ENCODE measurements at places on chromosomes 6 and 20.

DNA sequence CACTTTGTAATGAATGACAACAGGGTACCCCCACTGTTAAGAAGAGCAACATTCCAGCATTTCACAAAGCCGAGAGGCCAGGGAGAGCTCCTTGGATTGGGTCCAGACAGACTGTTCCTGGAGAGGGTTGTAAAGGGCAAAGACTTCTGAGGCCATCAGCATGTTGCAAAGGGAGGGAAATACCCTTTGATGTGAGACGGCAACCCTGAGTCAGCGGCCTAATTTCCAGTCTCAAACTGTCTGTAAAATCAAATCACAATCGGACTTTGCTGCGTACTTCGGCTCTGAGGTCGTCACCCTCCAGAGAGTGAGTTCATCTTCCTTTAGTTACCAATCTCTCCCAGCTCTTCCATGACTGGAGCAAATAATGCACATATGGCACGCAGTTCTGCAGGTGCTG, 101.0 kb upstream of the DTNBP1 start:
- DNase-seq, result peak; percentile 69

GRCh38 chr6:85810558-85810957, 167.9 kb upstream of the SYNCRIP start:
- no peak for DNase-seq

GRCh38 chr6:114142258-114142657, 171.3 kb upstream of the HDAC2 start:
- no peak for DNase-seq

GRCh38 chr20:40638414-40638813, 50.6 kb downstream of the MAFB start:
- no peak for DNase-seq

- no peak for DNase-seq
These were observed 433.2 kb downstream of the GRIK2 start for GRCh38 chr6:101826678-101827077.

GRCh38 chr6:67633058-67633457, 1002.0 kb upstream of the ADGRB3 start:
- no peak for DNase-seq

- no peak for DNase-seq
These were observed 3.2 kb upstream of the RBM38 start for GRCh38 chr20:57387945-57388371.

DNA sequence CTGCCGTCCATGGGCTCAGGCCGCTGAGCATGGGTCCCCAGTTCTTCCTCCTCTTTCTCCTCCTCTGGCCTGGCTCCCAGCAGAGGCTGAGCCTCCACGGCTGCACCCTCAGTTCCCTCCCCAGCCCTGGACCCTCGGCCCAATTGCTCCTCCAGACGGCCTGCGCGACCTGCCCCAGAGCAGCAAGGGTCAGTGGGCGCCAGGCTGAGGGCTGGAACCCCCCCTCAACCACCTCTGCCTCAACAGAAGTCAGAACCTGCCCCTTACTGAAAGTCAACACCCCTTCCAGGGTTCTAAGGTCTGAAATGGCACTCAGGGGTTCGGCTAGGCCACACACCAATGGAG, 15.9 kb upstream of the SPAG4 start:
- no peak for DNase-seq

DNA sequence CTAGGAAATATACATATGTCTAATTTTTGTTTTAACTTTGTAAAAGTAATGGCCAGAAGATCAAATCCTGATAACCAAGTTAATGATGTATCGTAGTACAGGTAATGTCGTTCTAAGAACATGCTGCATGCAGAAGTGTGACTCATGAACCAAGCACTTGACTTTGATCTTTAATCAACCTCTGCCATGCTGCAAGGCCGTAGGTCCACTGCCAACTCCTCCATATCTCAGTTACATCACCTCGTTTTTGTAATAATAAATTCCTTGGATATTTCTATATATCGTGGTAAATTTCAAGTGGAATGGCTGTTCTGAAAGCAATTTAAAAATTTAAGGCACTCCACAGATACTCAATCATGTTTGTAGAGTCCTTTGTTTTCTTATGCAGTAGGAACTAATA, 771.7 kb downstream of the EPHA7 start:
- no peak for DNase-seq

DNA sequence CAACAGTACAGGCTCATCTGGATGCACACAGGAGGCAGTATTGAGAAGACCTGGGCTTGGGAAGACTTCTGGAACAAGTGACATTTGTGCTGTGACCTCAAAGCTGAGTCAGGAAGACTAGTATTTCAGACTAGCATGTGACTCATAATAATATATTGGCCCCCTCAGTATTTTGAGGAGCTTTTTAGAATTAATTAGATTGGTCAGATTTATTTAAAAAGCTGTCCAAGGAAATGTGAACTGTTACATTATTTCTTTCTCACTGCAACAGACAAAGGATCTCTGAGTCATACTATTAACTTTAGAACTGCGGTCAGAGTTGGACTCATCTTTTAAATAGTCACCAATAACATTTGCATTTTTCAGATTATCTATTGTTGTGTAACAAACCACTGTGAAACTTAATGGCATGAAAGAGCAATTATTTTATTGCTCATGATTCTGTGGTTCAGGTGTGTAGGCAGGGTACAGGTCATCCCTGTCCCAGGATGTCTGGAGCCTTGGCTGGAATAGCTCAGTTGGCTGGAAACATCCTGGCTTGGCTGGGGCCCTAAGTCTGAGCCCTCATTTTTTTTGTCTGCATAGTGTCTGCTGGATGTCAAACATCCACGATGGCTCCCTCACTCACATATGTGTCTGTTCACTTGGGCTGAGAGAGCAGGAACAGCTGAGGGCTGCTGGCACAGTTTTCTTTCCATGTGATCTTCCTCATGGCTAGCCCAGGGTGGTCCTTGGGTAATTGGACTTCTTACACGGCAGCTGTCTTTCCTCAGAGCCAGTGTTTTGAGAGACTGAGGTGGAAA, 46.9 kb downstream of the MAP3K4 start:
- DNase-seq, result peak; percentile 90

GRCh38 chr6:44706011-44706410, 318.5 kb downstream of the CDC5L start:
- DNase-seq, result no peak

GRCh38 chr20:63513207-63513606, 7.4 kb upstream of the PPDPF start:
- no peak for DNase-seq

- no peak for DNase-seq
These were observed 702.9 kb downstream of the TENT5A start for GRCh38 chr6:81049425-81050042.

DNA sequence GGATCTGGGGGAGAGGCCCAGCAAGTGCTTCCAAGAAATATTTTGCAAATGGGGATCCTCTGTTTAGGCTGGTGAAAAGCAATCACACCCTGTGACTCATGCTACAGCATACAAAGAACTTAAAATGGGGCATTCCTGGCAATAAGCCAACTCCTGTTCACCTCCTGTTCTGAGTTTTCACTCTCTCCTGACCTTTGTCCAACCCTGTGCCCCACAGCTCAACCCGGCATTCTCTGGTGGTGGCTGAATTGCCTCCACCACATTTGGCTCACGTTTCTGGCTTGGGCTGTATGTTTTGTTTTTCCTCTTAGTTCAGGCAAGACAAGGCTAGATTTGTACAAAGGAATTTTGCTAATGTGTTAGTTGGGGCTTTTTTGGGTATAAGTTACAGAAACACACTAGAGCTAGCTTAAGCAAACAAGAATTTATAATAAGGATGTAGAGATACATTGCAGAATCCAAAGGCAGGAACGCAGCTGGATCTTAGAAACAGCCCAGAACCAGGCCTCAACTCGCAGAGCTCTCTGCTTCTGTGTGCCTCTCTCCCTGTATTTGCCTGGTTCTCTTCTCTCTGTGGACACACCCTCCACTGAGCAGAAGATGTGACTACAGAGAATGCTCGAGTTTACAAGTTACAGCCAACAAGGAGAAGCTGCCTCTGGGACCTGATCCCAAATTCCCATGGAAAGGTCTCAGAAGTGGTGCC, 9.4 kb downstream of the ABCC10 start:
- peak; percentile 92 for DNase-seq

DNA sequence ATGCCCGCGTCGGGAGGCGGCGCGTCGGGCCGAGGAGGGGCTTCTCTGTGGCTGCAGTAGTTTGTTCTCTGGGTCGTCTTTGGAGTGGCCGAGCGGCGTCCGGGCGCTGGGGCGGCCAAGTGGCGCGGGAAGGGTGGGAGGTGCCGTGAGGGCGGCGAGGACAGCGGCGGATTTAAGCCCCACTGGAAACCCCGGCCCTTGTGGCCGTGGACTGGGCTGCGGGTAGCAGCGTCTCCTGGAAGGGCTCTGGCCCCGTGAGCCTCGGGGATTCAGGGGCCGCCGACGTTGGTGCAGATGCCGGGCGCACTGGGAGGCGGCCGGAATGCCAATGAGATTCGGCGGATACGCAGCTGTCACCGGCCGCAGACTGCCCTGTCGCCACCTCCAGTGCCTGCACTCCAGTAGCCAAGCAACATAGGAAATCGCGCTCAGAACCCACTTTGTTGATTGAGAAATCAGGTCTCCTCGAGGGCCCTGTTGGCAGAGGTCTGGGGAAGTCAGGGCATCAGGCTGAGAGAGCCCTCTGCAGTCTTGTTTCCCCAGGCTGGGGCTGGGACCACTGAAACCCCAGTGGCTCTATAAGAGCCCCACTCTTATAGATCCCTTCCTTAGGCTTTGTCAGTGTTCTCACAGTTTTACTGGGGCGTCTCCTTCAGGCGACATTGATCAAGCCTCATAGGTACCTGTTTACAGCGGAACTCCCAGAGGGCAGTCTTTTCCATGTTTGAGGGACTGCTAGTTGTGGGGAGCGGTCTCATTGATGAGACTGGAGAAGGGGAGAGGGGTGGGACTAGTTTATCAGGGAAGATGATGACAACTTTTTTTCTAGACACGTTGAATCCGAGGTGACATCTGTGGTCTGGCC, 642 bp downstream of the GZF1 start:
- no peak for DNase-seq

GRCh38 chr20:57625181-57625958, 5.1 kb upstream of the ZBP1 start:
- DNase-seq, result no peak

DNA sequence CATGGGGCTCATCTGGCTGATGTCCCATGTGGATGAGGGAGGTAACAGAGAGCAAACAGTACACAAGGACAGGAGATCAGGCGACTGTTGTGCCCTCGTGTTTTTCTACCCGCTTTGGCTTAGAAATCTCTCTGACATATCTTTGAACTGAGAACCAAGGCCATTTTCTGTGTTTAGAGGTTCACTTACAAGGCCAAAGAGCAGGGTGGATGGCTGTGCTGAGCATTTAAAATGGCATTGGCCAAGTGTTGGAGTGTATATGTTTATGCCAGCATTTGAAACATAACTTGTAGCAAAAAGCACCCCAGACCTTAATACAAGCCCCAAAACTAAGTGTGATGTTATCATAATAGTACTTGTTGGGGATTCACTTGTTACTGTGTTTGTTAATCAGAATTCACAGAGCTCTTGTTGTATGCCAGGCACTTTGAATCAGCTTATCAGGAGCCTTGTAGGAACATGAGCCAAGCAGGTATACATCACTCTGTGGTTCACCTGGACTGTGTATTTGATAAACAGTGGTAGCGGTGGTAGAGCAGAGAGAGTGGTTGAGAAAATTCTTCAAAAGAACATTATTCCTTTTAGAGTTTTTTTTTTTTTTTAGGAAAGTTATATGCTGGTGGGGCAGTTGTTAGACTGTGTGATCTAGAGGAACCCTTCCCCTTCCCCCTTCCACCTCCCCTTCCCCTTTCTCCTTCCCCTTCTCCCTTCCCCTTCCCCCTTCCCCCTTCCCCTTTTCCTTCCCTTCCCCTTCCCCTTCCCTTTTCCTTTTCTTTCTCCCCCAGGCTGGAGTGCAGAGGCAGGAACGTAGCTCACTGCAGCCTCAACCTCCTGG, 71.3 kb downstream of the ATRN start:
- no peak for DNase-seq

- DNase-seq, result no peak
These were observed 155.1 kb downstream of the CD83 start for GRCh38 chr6:14272737-14273085.

GRCh38 chr20:23178806-23179205, 92.7 kb upstream of the CD93 start:
- no peak for DNase-seq

DNA sequence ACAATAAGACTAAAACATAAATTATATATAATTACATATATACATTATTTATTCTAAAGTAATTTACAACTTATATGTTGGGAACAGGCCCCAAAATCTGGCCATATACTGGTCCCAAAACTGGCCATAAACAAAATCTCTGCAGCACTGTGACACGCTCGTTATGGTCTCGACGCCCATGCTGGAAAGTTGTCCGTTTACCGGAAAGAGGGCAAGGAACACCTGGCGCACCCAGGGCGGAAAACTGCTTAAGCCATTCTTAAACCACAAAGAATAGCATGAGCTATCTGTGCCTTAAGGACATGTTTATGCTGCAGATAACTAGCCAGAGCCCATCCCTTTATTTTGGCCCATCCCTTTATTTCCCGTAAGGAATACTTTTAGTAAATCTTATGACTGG, 164.9 kb downstream of the CENPW start:
- DNase-seq, result no peak

DNA sequence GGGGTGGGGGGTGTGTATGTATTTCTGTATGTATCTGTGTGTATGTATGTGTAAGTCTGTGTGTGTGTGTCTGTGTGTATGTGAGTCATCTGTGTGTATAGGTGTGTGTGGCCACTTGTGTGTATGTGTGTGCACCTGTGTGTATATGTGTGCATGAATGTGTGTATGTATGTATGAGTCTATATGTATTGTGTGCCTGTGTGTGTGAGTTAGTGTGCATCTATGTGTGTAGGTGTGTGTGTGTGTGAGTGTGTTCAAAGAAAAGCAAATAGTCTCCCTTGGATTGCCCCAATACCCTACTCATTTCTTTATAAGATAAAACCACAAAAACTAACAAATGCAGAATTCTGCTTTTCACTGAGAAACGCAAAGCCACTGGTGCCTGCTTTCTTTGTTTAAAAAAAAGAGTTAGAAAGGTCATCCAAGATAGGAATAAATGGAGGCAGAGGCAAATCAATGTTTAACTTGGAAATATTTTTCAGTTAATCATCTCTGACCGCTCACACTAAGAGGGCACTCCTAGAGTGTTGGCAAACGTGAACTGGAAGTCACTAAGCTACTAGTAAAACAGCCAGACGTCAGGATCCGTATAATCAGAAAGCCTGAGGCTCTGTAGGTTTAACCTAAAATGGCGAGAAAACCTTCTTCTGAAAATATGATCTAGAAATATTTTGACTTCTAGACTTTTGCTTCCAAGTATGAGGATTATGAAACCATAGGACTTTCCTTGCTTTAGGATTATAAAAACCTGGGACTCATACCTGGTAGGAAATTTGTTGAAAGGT, 37.4 kb upstream of the JAG1 start:
- no peak for DNase-seq

DNA sequence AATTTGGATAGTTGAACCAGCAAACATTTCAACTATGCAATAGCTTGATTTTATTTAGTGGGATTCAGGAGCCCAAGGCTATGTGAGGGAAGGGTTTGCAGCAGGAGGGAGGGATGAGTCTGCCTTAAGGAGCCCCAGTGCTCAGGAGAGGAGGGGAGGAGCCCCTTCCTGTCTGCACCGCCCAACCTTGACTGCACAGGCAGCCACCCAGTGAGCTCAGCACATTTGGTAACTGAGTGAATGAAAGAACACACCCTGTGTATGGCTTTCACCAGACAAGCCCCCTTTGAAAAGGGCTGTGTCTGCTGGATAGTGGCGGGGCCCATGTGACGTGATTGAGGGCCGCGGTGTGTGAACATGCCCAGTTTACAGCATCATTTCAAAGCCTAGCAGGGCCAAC, 17.0 kb downstream of the DACT2 start:
- DNase-seq, result no peak
